Breast epithelium (tissue), 4 donors: ENCODE measurements at places on chromosomes 7 and 10.
A peak's percentile ranks its signal among the peaks of the same experiment; 100 is the strongest.

DNA sequence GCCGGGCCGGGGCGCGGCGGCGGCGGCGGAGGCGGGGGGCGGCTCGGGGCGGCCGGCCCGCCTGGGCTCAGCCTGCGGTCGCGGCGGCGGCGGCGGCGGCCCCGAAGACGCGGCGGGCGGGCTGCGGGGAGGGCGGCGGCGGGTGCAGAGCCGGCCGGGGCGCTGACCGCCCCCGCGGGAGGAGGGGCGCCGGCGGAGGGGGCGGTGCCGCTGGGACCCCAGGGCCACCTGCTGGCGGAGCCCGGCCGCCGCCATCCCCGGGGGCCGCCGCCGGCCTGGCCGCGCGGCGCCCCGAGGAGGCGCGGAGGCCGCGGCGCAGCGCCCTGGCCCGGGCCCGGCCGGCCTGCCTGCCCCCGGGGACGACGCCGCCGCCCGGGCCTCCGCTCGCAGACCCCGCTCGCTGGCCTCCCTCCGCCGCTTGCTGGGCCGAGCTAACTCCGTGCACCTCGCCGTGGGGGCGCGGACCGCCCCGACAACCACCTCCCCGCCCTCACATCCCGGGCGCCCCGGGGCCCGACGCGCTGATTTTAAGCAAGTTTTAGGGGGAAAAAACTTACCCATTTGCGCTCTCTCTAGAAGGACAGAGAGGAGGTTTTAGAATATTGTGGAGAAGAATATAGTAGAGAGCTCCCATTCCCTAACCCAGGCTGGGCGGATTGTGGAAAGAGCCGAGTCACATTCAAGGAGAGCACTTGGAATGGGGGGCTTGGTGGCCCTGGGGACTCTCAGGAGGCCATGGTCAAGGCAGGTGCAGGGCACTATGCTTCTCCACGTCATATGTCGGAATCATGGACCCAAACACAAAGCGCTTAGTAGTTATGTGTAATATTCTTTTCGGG lies at the start of gene BEND7:
Gene BEND7, minus strand, starts transcription at position 140 of the 839 bp plus-strand sequence. CDS start 481 bp downstream, outside the sequence.
- no peak for DNase-seq

DNA sequence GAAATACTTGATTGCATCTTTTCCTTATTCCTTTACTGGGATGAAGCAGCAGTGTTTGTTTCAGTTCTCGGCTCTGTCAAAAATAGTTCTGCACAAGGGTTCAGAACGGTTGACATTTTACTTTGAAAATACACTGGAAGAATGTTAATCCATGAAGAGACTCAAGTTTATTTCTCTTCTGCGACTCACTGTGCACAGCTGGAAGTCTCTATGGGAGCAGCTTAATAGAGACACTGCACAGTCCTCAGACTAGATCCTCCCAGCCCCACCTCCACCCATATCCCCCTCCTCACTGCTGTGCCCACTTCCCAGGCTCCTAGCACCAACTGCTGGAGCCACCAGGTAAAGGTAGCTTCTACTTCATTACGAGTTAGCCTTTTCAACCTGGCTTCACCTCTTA lies 517.8 kb downstream of the GRID1 start:
- no peak for DNase-seq

DNA sequence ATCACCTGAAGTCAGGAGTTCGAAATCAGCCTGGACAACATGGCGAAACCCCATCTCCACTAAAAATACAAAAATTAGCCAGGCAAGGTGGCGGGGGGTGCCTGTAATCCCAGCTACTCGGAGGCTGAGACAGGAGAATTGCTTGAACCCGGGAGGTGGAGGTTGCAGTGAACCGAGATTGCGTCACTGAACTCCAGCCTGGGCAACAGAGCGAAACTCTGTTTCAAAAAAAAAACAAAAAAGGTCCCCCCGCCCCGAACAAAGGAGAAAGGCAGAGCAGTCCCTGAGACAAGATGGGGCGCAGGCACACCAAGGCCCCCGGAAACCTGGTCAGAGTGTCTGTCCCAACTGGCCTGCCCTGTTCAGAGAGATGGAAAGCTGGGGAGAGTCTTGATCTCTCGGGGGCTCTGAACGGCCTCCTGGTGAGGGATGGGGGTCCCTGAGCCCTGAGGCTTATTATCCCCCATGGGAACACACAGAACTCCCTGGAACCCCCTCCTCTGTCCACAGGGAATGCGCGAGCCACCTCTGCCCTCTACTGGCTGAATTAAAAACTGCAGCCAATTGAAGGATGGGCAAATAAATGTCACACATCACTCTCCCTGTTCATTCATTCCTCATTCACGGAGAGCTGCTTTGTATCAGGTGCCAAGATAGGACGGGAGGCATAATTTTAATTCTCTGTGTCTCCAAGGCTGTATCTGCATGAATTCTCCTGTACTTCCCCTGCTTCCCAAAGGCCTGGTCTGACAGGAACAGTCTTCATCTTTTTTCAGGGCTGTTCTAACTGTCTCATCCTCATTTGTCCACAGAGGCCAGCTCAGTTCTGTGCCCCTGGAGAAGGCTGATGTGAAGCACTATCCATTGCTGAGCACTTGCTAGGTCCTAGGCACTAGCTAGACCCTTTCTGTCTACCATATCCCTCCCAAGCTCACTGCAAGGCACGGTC lies 28.9 kb downstream of the MAT1A start:
- DNase-seq: peak; percentile 42

GRCh38 chr10:12590675-12591659 lies 241.6 kb downstream of the CAMK1D start:
- no peak for DNase-seq

DNA sequence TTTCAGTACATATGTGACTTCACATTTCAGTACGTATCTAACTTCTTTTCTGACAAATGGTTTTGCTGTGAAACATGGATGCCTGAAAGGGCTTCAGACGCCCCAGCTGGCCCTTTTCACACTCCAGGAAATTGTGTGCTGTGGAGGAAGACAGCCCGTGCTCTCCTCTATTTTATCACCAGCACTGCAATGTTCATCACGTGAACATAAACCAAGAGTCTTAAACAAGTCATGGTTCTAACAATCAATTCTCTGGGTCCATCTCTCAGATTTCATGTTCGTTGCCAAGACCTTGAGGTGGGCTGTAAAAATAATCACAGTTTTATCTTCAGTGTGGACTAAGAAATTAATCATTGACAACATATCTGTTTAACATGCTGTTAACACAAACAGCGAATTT lies 141.2 kb downstream of the WDR37 start:
- DNase-seq: no peak
